Activated naive CD8-positive, alpha-beta T cell treated with anti-CD3 and anti-CD28 coated beads, Interleukin-2, amount 10 ng/mL, durations not matched to agents 7 days and 5 days (primary cell): ENCODE measurements at places on chromosomes 13 and 19. TPM values are rescaled to one million over a fixed set of nuclear protein-coding genes. Genes with fewer than 3 reads are reported as not detected.

GRCh38 chr13:103188713-103189326, 122.6 kb upstream of the SLC10A2 start:
- H3K27me3 ChIP-seq = no peaks in the 10 kb centered on the region
- H3K36me3 ChIP-seq = no peaks in the 10 kb centered on the region
- no peak for DNase-seq

DNA sequence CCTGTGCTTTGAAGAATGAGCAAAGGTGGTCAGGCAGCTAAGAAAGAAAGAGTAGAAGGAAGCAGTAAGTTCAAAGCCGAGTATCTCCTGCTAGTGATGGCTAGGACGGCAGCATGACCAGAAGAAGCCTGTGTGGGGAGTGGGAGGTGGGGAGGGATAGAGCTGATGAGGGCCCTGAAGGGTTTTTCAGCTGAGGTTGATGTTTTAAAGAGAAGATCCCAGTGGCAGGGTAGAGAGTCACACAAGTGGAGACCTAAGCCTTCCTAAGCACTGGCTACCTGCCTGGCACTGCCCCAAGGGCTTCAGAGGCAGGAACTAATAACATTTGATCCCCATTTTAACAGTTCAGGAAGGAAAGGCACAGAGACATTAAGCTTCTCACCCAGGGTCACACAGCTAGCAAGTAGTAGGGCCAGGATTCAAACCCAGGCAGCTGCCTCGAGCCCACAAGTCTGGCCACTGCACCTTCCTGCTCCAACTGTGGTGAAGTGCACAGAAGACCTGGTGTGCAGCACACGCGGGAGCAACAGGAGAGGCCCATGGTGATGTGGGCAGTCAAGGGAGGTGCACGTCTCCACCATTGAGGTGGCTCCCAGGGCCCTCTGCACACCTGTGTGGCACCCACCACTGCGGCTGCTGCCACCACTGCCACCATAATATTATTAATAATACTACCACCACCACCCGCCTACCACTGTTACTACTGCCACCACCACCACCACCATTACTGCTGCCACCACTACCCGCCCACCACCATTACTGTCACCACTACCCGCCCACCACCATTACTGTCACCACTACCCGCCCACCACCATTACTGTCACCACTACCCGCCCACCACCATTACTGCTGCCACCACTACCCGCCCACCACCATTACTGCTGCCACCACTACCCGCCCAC, 22.1 kb downstream of the CUL4A start:
- no peaks in the 10 kb centered on the region for H3K27me3 ChIP-seq
- no peak for DNase-seq
- peaks cover 2% of the 10 kb centered on the region for H3K4me1 ChIP-seq
- no peak overlapping the region for H3K27ac ChIP-seq

The FBXO27 gene
- not detected for total RNA-seq

The KL gene
- 0.28 TPM for total RNA-seq

DNA sequence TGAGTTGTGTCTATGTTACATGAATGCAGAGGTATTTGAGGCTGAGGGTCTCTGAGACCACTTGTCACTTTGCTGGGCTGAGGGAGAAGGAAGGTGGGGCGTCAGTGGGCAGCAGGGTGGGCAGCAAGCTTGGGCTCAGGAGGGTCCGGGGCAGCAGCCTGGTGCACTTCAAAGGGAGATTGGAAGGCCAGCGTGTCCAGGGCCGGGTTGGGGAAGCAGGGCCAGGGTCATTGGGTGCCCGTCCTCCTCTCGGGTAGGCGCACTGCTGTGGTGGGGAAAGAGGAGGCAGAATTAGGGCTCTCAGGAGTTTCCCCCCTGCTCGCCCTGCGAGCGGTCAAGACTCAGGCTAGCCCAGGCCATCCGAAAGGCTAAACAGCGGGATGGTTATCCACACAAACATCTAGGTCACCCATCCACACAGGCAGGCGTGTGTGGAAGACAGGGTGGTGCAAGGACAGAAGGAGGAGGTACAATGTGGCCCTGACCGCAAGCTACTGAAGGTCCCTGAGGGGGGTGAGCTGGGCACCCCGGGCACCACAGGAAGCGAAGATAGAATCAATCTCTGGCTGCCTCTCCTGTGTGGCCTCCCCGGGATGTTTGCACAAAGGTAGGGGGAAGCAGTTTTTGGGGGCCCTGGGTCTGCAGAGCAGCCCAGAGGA, 37.7 kb downstream of the MYO9B start:
- no peaks in the 10 kb centered on the region for H3K27me3 ChIP-seq
- H3K4me1 ChIP-seq = peaks cover 37% of the 10 kb centered on the region
- H3K4me3 ChIP-seq = no peak overlapping the region

The ZNF426 gene
- total RNA-seq = 19.1 TPM

GRCh38 chr19:55398200-55398925, 9.2 kb downstream of the UBE2S start:
- H3K27me3 ChIP-seq = no peaks in the 10 kb centered on the region
- peaks cover 17% of the 10 kb centered on the region for H3K36me3 ChIP-seq
- no peak for DNase-seq
- H3K4me3 ChIP-seq = no peak overlapping the region
- H3K4me1 ChIP-seq = peaks cover 14% of the 10 kb centered on the region

The SPACA4 gene
- total RNA-seq = not detected

- H3K4me3 ChIP-seq = no peak overlapping the region
- H3K36me3 ChIP-seq = no peaks in the 10 kb centered on the region
- peaks cover 2% of the 10 kb centered on the region for H3K27me3 ChIP-seq
Observed at GRCh38 chr19:5850743-5851293, 431 bp downstream of the FUT3 start.

The ICAM1 gene
- total RNA-seq = 11.7 TPM

DNA sequence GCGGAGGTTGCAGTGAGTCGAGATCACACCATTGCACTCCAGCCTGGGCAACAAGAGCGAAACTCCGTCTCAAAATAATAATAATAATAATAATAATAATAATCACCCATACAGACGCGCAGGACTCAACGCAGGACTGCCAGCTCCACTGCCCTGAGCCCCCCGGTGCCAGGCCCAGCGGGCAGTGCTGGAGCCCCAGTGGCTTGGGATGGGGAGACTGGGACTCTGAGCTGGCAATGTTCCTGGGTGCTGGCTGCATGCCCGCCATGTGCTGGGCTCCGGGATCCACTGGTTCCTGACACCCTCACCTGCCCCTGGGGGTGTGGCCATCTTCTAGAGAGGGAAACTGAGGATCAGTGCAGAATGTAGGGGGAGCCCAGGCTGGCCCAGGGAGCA, 325 bp upstream of the AZU1 start:
- H3K27me3 ChIP-seq = peaks cover 17% of the 10 kb centered on the region
- no peaks in the 10 kb centered on the region for H3K4me1 ChIP-seq
- H3K36me3 ChIP-seq = no peaks in the 10 kb centered on the region
- H3K4me3 ChIP-seq = no peak overlapping the region

The ZNF600 gene
- total RNA-seq = 44.3 TPM

DNA sequence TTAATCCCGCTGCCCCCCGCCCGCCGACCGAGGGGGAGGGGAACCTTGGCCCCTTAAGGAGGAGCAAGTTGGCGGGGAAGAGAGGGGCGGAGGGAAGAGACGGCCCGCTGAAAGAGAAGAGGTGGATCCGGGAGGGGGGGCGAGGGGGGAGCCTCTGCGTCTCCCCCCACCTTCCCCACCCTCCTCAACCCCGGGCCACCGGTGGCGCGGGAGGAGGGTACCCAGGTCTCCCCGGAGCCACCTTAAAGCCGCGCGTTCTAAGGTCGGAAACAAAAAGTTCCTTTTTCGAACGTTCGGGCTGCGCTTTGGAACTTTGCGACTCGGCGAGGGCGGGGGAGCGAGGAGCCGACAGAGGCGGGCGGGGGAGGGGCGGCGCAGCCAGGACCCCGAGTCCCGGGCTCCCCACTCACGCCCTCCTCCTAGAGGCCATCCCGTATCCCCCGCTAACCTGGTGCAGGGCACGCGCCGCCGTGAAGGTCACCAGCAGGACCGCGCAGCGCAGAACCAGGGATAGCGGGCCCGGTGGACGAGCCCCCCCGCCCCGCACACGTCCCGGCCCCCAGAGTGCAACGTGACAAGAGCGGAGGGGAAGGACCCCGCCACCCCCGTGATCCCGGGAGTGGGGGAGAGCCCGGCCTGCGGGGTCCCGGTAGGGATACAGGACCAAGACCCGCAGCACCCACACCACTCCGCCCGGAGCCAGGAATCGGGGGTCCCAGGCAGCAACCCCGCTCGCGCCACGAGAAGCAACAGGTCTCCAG, 659 bp downstream of the ERF start:
- peaks cover 8% of the 10 kb centered on the region for H3K27me3 ChIP-seq
- DNase-seq = peak; percentile 80
- H3K27ac ChIP-seq = peak overlapping the region; percentile 82
- peak overlapping the region; percentile 79 for H3K4me3 ChIP-seq

GRCh38 chr13:47903836-47904235, 97.2 kb downstream of the SUCLA2 start:
- H3K4me1 ChIP-seq = peaks cover 8% of the 10 kb centered on the region
- H3K36me3 ChIP-seq = peaks cover 5% of the 10 kb centered on the region
- H3K27ac ChIP-seq = no peak overlapping the region
- peak overlapping the region; percentile 5 for H3K4me3 ChIP-seq
- DNase-seq = no peak
- no peaks in the 10 kb centered on the region for H3K27me3 ChIP-seq

- H3K27ac ChIP-seq = no peak overlapping the region
- no peaks in the 10 kb centered on the region for H3K36me3 ChIP-seq
- H3K4me1 ChIP-seq = no peaks in the 10 kb centered on the region
- DNase-seq = no peak
- H3K27me3 ChIP-seq = no peaks in the 10 kb centered on the region
Observed at GRCh38 chr13:93416736-93417355, 190.2 kb downstream of the GPC6 start.

DNA sequence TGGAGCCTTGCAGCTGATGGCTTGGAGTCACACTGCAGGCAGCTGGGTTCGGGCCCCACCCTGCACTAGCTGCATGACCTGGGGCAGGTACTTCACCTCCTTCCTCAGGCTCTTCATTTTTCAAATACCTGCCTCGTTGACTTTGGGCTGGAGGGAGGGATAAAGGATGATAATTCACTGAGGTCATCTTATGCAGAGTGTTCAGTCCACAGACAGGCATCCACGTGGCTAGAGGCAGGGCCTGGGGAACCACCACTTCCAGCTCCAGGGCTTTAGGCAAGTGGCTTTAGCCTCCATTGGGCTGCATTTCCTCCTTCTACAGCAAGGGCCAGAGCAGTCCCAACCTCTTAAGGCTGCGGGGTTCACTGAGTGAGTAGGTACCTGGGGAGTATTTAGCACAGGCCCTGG, 84.8 kb downstream of the SIPA1L3 start:
- peaks cover 6% of the 10 kb centered on the region for H3K4me1 ChIP-seq
- no peak overlapping the region for H3K27ac ChIP-seq
- no peak for DNase-seq
- H3K4me3 ChIP-seq = no peak overlapping the region
- no peaks in the 10 kb centered on the region for H3K36me3 ChIP-seq

GRCh38 chr13:109401891-109402290, 384.5 kb downstream of the IRS2 start:
- H3K4me3 ChIP-seq = no peak overlapping the region
- H3K36me3 ChIP-seq = no peaks in the 10 kb centered on the region
- H3K4me1 ChIP-seq = no peaks in the 10 kb centered on the region
- no peak overlapping the region for H3K27ac ChIP-seq

GRCh38 chr13:39612023-39612637, 9.1 kb upstream of the LHFPL6 start:
- H3K27ac ChIP-seq = no peak overlapping the region
- H3K27me3 ChIP-seq = peaks cover 9% of the 10 kb centered on the region
- H3K36me3 ChIP-seq = no peaks in the 10 kb centered on the region
- H3K4me3 ChIP-seq = no peak overlapping the region
- no peaks in the 10 kb centered on the region for H3K4me1 ChIP-seq

DNA sequence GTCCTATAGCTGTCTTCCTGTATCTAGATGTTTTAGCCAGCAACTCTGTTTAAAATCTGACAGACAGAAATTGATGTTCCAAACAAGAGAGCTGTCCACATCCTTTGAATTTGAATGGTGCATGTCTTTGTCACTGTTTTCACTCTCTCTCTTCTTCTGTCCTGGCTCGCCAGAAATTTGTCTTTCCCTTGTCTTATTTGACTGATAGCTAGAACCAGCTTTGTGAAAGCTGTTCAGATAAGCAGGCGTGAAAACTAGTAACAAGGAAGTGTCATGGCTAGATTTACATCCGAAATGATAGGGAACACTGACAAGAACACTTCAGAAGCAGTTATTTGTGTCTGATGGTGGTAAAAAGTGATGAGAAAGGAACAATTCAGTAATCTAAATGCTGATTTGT, 354.9 kb upstream of the SLITRK1 start:
- H3K36me3 ChIP-seq = no peaks in the 10 kb centered on the region
- H3K27ac ChIP-seq = no peak overlapping the region
- DNase-seq = no peak
- H3K4me1 ChIP-seq = no peaks in the 10 kb centered on the region
- no peaks in the 10 kb centered on the region for H3K27me3 ChIP-seq

DNA sequence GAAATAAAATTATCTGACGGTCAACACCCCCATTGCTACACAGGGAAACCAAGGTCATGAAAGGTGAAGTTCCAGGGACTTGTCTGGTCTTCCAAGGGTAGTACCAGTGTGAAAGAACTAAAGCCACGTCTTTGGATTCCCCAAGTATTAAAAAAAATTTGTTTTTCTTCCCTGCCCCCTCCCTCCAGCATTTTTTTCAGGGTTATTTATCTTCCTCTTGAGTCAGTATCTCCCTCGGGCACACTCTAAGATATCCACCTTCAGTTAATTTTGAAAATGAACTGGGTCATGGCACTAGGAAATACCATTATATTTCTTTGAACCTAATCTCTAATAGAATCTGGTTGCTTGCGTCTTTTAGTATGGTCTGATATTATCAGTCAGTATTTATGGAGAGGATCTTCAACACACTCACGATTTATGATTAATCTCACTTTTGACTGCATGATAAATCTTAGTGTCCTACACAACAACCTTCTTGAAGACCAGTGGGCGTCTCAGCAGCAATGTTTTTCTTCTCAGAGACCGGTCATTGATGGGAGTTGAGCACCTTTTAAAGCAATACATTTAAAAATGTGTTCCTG, 9.1 kb downstream of the ATP8A2 start:
- H3K4me1 ChIP-seq = no peaks in the 10 kb centered on the region
- no peaks in the 10 kb centered on the region for H3K36me3 ChIP-seq
- H3K4me3 ChIP-seq = no peak overlapping the region
- peaks cover 47% of the 10 kb centered on the region for H3K27me3 ChIP-seq
